ENCODE measurements at places on chromosomes 16 and 17. TPM values are rescaled to one million over a fixed set of nuclear protein-coding genes. Genes with fewer than 3 reads are reported as not detected.

DNA sequence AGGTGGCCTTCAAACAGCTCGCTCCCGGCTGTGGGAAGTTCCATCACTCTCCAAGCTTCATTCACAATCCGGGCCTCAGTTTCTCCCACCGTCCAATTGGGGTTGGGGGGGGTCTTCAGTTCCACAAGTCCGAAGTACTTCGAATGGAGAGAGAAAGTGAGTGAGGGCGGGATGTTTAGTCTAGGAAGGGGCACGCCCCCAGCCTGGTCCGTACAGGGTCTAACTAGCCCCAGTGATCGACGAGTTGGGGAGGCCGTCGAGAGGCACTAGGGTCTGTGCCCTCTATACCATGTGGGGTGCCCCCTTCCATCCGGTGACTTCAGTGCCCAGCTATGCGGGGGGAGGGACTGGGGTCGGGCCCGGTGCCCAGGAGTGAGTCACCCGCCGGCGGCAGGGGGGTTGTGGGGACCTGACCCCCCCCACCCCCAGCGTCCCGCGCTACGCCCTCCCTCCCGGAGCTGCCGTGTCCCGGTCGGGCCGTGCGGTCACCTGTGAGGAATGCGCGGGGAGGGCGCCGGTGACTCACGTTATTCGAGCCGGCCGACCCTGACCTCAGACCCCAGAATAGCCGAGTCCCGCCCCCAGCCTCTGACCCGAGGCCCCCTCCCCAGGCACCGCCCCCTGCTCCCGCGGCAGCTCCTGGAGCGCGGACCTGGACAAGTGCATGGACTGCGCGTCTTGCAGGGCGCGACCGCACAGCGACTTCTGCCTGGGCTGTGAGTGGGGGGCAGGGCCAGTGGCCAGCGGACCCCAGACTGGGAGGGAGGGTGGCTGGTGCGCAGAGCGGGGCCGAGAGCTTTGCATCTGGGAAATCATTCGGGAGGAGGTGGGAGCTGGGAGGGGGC lies 658 bp downstream of the TNFRSF12A start:
- peak overlapping the region; percentile 35 for H3K27ac ChIP-seq
- H3K4me1 ChIP-seq: peaks cover 75% of the 10 kb centered on the region
- H3K4me3 ChIP-seq: peak overlapping the region; percentile 63

DNA sequence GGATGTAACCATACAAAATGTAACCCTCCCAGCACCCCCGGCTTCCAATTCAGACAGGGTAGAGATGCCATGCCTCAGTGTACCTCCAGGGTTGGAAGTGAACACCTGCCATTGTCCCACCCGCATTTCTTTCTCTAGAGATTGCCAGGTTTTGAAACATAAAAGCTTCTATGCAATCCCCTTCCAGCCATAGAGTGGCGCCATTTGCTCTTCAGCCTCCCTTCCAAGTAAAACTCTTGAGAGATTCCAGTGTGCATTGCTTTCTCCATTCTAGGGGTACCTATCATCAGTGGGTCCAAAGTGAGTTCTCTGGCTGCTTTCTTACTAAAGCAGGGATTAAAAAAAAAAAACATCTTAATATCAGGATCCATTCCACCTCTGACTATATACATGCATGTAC lies 133.1 kb upstream of the RPL38 start:
- no peak overlapping the region for H3K4me3 ChIP-seq
- no peaks in the 10 kb centered on the region for H3K4me1 ChIP-seq
- H3K27ac ChIP-seq: no peak overlapping the region
- no peaks in the 10 kb centered on the region for H3K36me3 ChIP-seq

DNA sequence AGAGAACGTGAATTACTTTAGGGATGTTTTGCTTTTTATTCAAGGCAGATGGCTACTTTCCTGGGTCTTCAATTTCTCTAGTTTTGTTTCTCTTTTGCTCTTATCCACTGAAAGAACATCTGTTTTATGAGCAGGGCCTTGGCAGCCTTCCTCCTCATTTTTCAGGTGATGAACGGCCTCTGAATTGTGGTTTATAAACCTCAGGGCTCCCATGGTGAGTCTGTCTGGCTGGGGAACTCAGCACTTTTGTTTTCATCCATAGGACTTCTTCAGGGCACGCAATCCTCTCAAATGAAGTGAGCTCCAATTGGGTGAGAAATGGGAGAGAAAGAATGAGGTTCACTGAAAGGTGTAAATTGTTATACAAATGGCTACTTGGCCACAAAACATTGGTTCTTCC lies 186.4 kb upstream of the ERCC4 start:
- no peaks in the 10 kb centered on the region for H3K4me1 ChIP-seq
- H3K27me3 ChIP-seq: peaks cover 2% of the 10 kb centered on the region
- H3K4me3 ChIP-seq: no peak overlapping the region
- DNase-seq: no peak
- no peak overlapping the region for H3K27ac ChIP-seq

DNA sequence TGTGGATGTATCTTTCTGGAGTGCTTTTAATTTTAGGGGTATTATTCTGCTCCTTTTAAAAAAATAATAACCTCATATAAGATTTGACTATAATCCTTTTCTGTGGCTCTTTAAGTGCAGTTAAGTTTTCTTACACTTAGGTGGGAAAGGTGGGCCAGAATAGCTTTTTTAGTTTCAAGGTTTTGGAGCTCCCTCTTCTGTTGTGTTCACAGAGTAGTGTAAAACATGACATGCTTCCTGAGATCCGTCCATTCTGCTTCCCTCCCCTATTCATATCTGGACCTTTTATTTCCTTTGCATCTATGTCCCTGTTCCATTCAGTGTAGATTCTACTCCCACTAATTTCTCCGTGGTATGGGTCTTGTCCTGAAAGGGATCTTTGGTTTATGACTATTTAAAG lies 12.8 kb downstream of the LRRC36 start:
- no peaks in the 10 kb centered on the region for H3K27me3 ChIP-seq
- no peaks in the 10 kb centered on the region for H3K4me1 ChIP-seq

DNA sequence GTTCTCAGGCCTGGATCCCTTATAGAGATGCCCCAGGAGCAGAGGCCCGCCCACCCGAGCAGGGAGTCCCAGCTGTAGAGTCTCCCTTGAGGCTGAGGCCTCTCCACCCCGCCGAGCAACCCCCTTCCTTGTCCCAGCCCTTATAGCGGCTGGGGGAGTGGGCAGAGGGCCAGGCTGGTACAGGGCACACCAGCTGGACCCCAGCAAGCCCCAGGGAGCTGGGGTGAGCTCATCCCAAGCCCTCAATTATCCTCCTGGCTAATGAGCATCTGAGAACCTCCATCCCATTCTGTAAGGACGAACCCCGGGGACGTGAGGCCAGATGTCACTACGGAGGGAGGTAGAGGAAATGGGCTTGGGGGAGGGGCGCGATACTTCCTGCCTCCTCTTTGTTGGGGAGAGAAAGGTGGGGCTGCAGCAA lies 3.2 kb upstream of the SNN start:
- peak overlapping the region; percentile 55 for H3K27ac ChIP-seq
- DNase-seq: peak; percentile 57
- no peaks in the 10 kb centered on the region for H3K36me3 ChIP-seq
- H3K4me1 ChIP-seq: peaks cover 65% of the 10 kb centered on the region

- no peak overlapping the region for H3K27ac ChIP-seq
- no peaks in the 10 kb centered on the region for H3K36me3 ChIP-seq
- H3K27me3 ChIP-seq: no peaks in the 10 kb centered on the region
- no peak overlapping the region for H3K4me3 ChIP-seq
- DNase-seq: no peak
These were observed 34.2 kb downstream of the ITGAE start for GRCh38 chr17:3766779-3767178.

- H3K36me3 ChIP-seq: no peaks in the 10 kb centered on the region
- DNase-seq: no peak
- no peak overlapping the region for H3K4me3 ChIP-seq
- peaks cover 2% of the 10 kb centered on the region for H3K27me3 ChIP-seq
These were observed 211.0 kb downstream of the MAP2K6 start for GRCh38 chr17:69625474-69625873.

DNA sequence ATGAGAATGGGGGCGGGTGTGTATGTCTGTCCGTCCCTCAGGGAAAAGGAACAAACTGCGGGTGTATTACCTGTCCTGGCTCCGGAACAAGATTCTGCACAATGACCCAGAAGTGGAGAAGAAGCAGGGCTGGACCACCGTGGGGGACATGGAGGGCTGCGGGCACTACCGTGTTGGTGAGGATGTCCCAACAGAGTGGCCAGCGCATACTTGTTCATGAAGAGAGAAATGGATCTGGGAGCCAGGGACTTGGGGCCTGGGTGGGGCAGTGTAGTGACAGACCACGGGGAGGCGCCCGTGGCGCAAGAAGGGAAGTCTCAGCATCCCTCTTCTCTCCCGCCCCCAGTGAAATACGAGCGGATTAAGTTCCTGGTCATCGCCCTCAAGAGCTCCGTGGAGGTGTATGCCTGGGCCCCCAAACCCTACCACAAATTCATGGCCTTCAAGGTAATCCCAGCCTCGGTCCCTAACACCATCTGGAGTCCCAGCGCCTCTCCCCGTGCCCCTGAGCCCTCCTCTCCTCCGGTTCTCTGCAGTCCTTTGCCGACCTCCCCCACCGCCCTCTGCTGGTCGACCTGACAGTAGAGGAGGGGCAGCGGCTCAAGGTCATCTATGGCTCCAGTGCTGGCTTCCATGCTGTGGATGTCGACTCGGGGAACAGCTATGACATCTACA lies 3.5 kb upstream of the C17orf107 start:
- H3K4me3 ChIP-seq: no peak overlapping the region
- no peak for DNase-seq
- peaks cover 21% of the 10 kb centered on the region for H3K4me1 ChIP-seq
- no peak overlapping the region for H3K27ac ChIP-seq
- H3K27me3 ChIP-seq: no peaks in the 10 kb centered on the region

- H3K27ac ChIP-seq: no peak overlapping the region
- peak; percentile 95 for DNase-seq
- H3K4me1 ChIP-seq: peaks cover 49% of the 10 kb centered on the region
- no peaks in the 10 kb centered on the region for H3K36me3 ChIP-seq
These were observed 822 bp upstream of the ZSCAN10 start for GRCh38 chr16:3099732-3100499.

DNA sequence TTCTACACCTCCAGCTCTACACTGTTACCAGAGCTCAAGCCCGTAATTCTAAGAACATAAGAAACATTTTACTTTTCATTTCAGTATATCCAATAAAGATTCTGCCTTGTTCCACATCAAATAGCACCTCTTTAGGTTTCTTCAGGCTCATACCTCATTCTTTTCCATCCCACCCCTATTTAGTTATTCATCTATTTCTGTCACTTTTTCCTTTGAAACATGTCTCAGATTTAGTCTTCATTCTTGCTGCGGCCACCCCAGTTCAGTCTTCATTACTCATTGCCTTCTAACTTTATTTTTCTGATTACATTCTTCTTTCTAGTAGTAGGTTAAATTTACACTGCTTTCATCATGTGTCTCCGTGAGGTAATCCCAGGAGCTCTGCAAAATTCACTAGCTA lies 33.5 kb downstream of the PPM1E start:
- H3K27ac ChIP-seq: no peak overlapping the region
- no peaks in the 10 kb centered on the region for H3K36me3 ChIP-seq
- H3K4me1 ChIP-seq: no peaks in the 10 kb centered on the region
- no peak for DNase-seq
- H3K4me3 ChIP-seq: no peak overlapping the region

DNA sequence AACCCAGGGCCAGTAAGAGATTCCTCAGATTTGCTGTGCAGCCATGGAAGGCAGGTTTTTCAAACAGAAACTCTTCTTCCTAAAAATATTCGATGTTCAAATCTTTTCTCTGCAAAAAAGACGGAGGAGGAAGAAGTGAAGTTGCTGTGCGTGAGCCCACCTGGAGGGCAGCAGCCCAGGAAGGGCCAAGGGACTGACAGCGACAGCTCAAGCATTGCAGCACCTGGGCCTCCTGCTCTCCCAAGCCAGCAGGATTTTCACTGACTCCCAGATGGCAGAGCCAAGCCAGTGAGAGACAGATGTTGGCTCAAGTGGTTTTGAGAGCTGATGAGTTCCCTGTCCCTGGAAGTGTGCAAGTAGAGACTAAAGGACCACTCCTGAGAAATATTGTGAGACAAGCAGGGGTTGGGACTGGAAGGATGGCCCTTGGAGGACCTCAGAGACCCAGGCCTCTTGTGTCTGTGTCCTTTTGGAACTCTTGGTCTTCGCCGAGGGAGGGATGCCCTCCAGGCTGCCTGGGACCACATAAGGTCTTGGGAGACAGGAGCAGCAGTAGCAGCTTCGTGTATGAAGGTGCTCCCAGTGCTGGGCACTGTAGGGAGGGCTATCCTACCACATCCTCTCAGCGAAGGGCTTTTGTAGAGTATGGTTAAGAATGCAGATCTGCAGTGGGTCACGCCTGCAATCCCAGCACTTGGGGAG lies 29.3 kb upstream of the TNFRSF13B start:
- DNase-seq: no peak
- H3K36me3 ChIP-seq: no peaks in the 10 kb centered on the region
- no peaks in the 10 kb centered on the region for H3K27me3 ChIP-seq
- H3K27ac ChIP-seq: no peak overlapping the region
- no peak overlapping the region for H3K4me3 ChIP-seq

DNA sequence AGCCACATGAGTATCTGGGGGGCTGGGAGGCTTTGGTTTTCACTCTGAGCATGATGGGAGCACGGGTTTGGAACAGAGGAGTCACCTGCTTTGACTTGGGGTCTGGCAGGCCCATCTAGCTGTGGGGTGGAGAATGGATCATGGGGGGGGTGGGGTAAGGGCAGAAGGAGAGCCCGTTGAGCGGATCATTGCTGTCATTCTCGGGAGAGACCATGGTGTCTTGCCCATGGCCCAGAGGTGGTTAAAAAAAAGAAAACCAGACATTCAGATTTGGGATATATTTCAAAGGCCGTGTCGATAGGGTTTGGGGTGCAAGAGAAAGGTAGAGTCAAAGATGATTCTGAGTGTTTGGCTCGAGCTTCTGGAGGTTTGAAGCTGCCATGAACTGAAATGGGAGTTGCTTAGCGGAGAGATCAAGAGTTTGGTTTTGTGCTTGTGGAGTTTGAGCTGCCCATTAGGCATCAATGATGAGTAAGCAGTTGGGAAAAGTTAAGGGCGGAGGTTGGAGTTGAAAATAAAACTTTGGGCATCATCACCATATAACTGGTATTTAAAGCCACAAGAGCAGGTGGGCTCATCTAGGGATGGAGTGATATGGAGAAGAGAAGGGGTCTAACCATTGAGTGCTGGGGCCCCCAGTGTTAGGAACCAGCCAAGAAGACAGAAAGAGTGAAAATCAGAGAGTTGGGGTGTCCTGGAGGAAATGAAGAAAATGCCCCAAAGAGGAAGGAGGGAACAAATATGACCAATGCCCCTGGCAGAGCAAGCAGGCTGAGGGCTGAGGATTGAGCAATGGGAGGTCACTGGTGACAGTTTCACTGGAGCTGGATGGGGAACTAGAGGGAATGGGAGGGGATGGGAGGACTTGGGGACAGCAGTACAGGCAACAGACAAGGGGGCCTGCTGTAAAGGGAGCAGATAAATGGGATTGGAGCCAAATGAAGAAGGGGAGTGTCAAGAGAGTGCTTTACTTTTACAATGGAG lies 1.9 kb downstream of the NOD2 start:
- peaks cover 76% of the 10 kb centered on the region for H3K4me1 ChIP-seq
- no peaks in the 10 kb centered on the region for H3K27me3 ChIP-seq
- no peak for DNase-seq
- H3K4me3 ChIP-seq: peak overlapping the region; percentile 70
- peak overlapping the region; percentile 42 for H3K27ac ChIP-seq
- H3K36me3 ChIP-seq: peaks cover 5% of the 10 kb centered on the region

CCL4L2 gene
- total RNA-seq: 0.25 TPM

Measured in CD4-positive, alpha-beta T cell (primary cell).